CD8-positive, alpha-beta T cell (primary cell): ENCODE measurements at places on chromosomes 12 and 14.
A peak's percentile ranks its signal among the peaks of the same experiment; 100 is the strongest.

- DNase-seq: no peak
These were observed 37.4 kb downstream of the GNPTAB start for GRCh38 chr12:101793401-101793800.

- DNase-seq: no peak
These were observed 37.3 kb downstream of the ARL6IP4 start for GRCh38 chr12:123017753-123018152.

- DNase-seq: no peak
These were observed 4.3 kb downstream of the SEL1L start for GRCh38 chr14:81529391-81529790.

DNA sequence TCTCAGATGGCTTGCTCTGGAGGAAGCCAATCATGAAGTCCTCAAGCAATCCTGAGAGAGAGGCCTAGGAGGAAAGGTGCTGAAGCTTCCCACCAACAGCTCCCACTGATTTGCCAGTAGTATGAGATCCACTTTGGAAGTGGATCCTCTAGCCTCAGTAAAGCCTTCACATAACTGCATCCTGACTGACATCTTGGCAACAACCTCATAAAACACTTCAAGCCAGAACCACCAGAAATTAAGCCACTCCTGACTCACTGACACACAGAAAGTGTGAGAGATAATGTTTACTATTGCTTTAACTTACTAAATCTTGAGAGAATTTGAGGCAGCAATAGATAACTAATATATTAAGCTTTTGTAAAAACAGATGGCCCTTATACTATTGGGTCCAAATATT lies 11.7 kb upstream of the TMX1 start:
- no peak for DNase-seq

DNA sequence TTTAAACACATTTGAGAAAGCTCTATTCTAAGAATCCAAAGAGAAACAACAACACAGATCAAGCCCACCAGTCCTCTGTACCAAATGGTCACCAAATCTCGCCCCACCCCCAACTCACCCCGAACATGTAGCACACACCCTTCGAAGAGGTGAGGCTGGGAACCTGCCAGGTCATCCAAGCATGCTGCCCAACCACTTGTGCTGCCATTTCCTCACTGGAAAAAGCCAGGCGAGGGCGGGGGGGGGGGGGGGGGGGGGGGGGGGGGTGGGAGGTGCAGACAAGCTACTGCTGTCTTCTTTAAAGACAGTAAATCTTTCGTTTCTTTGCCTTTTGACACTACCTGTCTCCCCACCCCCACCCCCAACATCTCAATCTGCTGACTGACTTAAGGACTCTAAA lies 59.9 kb downstream of the SETD3 start:
- no peak for DNase-seq

GRCh38 chr14:60565211-60565610 lies 56.3 kb downstream of the SIX6 start:
- no peak for DNase-seq

GRCh38 chr12:13980538-13981295 lies 685 bp downstream of the GRIN2B start:
- no peak for DNase-seq

- peak; percentile 45 for DNase-seq
These were observed 60.7 kb downstream of the PLEKHG3 start for GRCh38 chr14:64764641-64765520.

DNA sequence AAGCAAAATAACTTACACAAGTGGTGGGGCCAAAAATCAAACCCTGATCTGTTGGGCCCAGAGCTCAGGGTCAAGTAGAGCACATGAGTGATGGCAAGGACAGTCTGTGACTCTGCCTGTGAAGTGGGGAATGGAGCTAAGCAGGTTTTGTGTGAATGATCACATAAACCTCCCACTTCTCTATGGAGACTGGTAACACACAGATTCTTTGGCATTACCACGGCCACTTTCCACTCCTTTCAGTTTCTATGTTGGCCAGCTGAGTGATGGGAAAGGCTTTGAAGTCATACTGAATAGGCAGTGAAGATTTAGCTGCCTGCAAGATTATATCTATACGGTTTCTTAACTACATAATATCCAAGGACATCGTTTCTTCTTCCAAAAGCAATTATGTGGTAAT lies 97.9 kb downstream of the ARMH4 start:
- DNase-seq: no peak

- no peak for DNase-seq
These were observed 1.6 kb downstream of the FRS2 start for GRCh38 chr12:69471667-69472385.

DNA sequence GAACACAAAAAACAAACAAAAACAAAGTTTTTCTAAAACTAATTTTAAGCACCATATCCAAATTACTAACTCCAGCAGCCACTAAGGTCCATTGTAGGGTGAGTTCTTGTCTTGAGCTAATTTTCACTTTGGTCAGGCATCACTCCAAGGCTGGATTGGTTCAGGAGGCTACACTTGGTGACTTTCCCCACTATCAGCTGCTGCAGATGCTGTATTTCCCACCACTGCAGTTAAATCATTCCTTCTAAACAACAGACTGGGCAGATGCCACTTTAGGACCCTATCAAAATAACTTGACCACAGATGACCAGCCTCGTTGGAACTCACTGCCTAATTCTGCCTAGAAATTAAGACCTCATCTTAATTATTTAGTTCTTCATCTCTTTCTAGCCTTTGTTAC lies 140.5 kb downstream of the SLC16A7 start:
- DNase-seq: no peak

- no peak for DNase-seq
These were observed 24.0 kb downstream of the TMTC2 start for GRCh38 chr12:82710741-82711140.

GRCh38 chr12:33488036-33488435 lies 48.4 kb upstream of the SYT10 start:
- DNase-seq: no peak

- no peak for DNase-seq
These were observed 15.3 kb upstream of the BCL7A start for GRCh38 chr12:122006186-122006926.

GRCh38 chr12:78818487-78818886 lies 46.1 kb upstream of the SYT1 start:
- DNase-seq: no peak

DNA sequence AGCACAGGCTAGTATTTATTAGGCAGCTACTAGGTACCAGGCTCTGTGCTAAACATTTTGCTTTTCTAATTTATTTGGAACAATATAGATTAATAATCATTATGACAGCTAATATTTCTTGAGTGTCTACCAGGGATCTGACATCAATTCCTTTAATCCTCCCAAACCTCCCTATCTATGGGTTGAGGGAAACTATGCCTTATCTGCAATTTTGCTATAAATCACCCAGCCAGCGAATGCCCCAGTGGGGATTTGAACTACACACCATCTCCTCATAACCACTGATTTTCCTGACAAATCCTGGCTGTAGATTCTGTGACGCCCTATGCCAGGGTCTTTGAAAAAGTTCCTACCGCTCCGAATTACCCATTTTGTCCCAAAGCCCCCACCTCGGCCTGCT lies 21.4 kb upstream of the PLEKHG3 start:
- no peak for DNase-seq
